ENCODE measurements at places on chromosomes 2 and 18.

GRCh38 chr2:178265851-178266250, 71.5 kb downstream of the OSBPL6 start:
- no peak for DNase-seq

DNA sequence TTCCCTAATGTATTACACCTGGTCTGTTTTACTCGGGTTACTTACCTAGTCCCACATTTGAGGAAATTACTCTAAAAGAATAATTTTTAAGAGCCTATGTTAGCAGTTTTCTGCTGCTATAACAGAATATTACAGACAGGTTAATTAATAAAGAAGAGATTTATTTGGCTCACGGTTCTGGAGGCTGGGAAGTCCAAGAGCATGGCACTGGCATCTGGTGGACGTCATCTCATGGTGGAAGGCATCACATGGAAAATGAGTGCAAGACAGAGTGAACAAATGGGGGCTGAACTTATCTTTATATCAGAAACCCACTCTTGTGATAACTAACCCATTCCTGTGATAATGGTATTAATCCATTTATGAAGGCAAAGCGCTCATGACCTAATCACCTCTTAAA, 12.8 kb upstream of the GLS start:
- no peak for DNase-seq

GRCh38 chr2:113283704-113284284, 5.1 kb upstream of the PAX8 start:
- no peak for DNase-seq

DNA sequence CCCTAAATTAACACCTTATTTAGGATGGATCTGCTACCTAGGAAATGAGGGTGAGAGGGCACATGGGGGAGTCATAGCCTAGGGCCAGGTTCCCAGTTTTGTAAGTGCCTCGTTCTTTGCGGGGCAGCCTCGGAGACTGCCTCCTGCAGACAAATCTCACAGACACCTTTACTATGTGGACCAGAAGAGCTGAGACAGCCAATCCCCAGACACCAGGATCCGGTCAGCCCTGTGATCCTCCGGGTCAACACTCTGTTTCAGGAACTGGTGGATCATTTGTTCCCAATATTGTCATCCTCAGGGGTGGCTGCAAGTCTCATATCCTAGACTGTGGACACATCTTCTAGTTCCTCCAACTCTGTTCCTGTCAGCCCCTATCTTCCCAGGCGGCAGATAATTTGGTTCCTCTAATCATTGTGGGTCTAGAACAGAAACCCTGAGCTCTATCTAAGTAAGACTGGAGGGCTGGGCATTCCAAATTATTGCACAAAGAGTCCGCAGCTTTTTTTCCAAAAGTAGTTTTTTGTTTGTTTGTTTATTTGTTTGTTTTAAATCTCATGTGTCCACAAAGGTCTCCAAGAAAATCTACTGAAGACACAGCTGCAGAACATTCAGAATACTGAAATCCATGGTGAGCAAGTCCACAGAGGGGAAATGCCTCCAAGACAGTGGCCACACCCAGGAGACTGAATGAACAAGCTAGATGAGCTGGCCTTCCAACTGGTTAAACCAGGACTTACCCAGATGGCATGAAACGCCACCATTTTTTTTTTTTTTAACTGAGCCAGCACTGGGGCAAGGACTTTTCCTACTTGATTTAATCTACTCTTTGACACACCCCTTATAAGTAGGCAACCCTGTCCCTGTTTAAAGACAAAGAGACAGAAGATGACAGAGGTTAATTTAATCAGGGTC, 6.2 kb upstream of the GDF7 start:
- no peak for DNase-seq

DNA sequence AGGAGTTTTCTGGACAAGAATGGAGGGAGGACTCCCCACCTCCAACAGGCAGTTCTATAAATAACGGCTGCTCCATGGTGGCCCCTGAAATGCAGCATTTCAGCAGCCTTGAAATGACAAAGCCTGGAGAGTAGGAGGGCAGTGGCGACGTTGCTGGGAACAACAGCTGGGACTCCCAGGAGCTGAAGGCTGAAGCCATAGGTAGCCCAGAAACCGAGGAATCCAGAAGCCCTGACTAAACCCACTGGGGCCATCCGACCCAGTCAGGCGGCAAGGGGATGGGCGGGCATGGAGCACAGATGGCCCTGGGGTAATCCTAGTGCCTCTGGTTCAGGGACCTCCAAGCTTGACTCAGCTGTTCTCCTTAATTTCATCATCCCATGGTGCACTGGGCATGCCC, 9.0 kb downstream of the PRKAG3 start:
- no peak for DNase-seq

- DNase-seq = no peak
Measured at GRCh38 chr18:4271952-4272351, 183.2 kb downstream of the DLGAP1 start.

DNA sequence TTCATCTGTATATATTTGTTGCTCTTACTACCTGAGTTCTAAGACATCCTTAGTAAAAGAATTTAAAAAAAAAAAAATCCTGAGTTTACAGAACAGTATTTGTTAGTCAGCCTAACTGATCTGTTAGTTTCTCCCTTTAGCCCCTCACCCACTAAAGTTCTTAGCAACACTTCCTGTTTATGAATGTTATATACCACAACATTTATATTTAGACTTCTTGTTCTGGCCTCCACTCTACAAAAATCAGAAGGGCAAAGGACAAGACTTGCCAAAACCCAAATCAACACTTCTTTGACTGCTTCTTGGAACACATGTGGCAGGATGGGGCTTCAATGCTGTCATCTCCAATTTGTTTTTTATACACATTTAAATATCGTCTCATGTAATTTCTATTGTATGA, 71.1 kb downstream of the MGAT5 start:
- no peak for DNase-seq

- no peak for DNase-seq
Measured at GRCh38 chr2:116094196-116094595, 1651.8 kb downstream of the DPP10 start.

DNA sequence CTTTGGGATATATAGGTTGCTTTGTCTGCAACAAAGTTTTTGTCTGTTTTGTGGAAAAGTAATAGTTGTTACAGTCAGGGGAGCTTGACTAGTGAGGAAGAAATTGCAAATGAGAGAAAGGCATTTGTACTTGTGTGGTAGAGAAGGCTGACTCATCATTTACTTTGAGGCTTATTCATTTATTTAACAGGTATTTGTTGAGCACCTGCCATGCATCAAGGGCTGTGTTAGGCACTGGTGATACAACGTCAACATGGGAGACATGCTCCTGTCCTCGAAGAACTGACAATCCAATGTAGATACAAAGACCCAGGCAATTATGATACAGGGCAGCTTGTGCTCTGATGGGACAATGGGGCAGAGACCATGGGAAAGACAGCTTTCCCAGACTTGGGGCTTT, 79.5 kb downstream of the UPP2 start:
- DNase-seq = no peak

DNA sequence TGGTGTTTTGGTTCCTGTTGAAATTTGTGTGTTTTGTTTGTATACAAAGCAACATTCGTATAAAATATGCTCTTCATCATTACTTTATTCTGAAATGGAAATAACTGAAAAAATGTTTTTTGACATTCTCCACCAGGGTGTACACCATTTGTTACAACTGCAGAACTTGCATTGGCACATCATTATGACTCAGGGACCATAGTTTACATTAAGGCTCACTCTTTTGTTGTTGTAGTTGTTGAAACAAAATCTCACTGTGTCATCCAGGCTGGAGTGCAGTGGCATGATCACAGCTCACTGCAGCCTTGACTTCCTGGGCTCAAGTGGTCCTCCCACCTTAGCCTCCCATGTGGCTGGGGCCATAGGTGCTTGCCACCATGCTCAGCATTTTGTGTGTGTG, 676.6 kb downstream of the TDRD15 start:
- DNase-seq = no peak

GRCh38 chr18:28974504-28974903, 797.6 kb upstream of the CDH2 start:
- no peak for DNase-seq

DNA sequence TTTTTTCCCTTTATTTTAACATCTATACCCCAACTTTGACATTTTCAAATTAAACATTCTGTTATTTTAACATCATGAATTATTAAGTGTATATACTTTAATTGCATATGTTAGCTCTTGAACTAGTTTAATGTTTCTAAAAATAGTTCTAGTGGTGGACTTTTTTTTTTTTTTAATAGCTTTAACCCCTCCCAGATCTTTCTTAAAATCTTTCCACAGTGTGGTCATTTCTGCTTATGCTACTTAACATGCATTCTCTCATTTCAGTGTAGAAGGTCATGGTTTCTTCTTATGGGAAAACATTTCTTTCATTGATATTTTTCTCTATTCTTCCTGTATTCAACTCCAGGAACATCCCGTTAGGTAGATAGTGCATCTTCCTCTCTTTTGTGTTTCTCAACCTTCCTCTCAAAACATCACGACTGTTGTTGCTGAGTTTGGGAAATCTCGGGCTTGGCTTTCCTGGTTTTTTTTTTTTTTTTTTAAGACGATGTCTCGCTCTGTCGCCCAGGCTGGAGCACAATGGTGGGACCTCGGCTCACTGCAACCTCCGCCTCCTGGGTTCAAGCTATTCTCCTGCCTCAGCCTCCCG, 849 bp upstream of the TMEM18 start:
- DNase-seq = no peak

GRCh38 chr2:171557363-171557762, 35.1 kb downstream of the CYBRD1 start:
- peak; percentile 32 for DNase-seq

GRCh38 chr2:215998636-215999035, 14.7 kb downstream of the MREG start:
- no peak for DNase-seq

DNA sequence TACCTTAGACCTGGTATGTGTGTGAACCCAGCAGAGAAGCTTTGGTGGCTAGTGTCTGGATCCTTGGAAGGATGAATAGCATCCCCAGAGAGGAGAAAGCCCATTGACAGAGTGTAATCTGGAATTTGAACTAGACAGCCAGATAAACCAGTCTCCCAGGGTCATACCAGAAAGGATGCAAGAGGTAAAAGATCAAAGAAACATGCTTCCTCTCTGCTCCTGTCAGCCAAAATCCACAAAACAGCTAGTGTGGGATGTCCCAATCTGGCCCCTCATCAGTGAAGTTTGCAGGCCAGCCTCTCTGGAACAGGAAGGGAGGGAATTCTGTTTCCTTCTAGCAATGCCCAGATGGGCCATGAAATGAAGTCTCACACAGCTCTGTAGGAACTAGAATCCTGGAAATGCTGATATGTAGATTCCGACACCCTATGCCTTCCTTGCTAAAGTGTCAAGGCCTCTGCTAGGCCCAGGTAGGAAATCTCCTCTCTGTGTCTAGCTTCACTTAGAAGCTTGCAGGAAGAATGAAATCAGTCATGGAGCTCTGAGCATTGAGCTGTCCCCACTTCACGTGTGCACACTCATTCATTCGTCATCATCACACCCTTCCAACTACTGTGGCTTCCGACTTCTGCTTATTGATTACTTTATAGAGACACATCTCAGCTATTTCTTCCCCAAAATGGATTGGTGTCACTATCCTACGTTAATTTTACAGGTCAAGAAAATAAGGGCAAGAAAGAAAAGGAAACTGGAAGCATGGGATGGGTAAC, 38.0 kb downstream of the EVA1A start:
- no peak for DNase-seq

DNA sequence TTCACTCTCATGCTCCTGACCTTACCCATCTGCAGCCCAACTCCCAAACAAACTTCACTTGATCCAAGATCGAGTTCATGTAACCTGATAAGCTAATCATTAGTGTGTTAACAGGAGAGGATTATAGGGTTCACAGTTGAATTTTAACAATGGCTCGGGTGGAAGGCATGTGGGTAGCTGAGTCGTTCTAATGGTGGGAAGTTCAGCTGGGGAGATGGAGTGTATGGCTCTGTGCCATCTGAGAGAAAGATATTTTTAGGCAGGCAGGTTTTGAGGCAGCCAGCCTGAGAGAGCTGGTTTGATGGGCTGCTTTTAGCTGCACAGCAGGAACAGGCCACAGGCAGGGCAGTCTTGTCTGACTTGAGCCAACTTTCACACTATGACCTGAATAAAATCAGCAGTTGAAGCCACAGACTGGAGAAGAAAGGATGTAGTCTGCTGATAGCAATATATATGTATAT, 17.7 kb upstream of the NFE2L2 start:
- no peak for DNase-seq

DNA sequence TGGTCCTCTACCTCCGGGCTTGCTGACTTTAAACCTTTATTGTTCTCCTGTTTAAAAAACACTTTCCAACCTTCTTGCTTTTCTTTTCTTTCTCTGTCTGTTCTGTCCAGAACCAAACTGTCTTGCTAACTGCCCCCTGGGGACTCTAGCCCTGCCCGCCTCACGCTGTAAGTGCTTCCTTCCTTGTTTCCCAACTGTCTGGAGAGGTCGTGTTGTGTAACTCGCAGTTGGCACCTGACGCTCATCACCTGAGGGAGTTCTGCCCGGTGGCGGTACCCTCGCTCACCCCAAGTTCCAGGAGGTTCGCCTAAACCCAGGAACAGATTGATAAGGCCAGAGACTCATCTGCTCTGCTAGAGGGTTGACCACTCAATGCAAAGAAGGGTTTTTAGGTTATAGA, 123.4 kb downstream of the MTCL1 start:
- no peak for DNase-seq

GRCh38 chr2:232419245-232420072, 12.8 kb downstream of the ALPG start:
- no peak for DNase-seq

DNA sequence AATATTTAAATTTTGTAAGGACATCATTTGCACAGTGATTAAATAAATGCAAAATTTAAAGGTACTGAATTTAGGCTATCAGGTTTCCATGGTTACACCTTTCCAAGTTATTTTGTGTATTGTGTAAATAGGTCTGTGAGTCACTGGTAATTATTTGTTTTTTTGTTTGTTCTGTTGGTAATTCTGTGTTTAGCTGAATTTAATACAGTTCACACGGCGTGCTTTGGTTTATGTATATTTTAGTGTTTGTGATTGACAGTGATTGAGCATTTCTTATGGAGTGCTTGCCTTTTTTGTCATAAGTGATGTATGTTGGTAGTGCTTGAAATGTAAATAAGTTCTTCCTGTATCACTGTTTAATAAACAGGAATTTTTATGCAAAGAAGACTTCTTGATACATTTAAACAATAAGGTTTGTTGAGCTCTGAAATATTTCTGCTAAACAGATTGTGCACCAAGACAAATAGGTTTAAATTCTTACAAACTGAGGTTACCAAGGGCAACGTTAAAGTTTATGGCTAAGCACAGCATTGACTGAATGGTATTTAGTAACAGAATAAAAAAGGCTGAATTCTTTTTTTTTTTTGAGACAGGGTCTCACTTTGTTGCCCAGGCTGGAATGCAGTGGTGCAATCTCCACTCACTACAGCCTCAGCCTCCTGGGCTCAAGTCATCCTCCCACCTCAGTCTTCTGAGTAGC, 38.3 kb upstream of the DLX1 start:
- no peak for DNase-seq

- DNase-seq = no peak
Measured at GRCh38 chr2:174183076-174183475, 65.3 kb downstream of the OLA1 start.

Data from activated naive CD4-positive, alpha-beta T cell treated with anti-CD3 and anti-CD28 coated beads for 36 hours (primary cell).